ENCODE measurements at places on chromosomes 11 and 22. TPM values are rescaled to one million over a fixed set of nuclear protein-coding genes. Genes with fewer than 3 reads are reported as not detected.
A peak's percentile ranks its signal among the peaks of the same experiment; 100 is the strongest.

DNA sequence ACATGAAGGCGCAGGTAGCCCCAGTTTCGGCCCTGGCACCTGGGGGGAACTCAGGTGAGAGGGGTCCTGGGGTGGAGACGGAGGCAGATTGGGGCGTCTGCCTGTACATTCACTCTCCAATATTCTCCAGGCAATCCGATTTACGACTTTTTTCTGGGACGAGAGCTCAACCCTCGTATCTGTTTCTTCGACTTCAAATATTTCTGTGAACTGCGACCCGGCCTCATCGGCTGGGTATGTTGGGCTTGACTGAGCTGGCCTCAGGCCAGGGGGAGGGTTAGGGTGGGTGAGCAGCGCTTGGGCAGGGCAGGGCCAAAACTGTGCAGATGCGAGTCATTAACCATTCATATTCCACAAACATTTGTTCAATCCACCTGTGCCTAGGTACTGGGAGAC is 1.7 kb downstream of the TM7SF2 start:
- H3K27ac ChIP-seq, result no peak overlapping the region
- H3K4me3 ChIP-seq, result peak overlapping the region; percentile 99
- no peak for DNase-seq
- H3K4me1 ChIP-seq, result peaks cover 13% of the 10 kb centered on the region
- no peaks in the 10 kb centered on the region for H3K27me3 ChIP-seq
- no peaks in the 10 kb centered on the region for H3K36me3 ChIP-seq

GRCh38 chr11:63375434-63375833 is 5.8 kb downstream of the SLC22A9 start:
- H3K27me3 ChIP-seq, result no peaks in the 10 kb centered on the region
- H3K4me1 ChIP-seq, result no peaks in the 10 kb centered on the region
- no peak overlapping the region for H3K4me3 ChIP-seq
- no peak overlapping the region for H3K27ac ChIP-seq

- H3K4me1 ChIP-seq, result no peaks in the 10 kb centered on the region
- no peaks in the 10 kb centered on the region for H3K36me3 ChIP-seq
- DNase-seq, result peak; percentile 7
- no peaks in the 10 kb centered on the region for H3K27me3 ChIP-seq
Observed at GRCh38 chr11:44130751-44131150, 35.3 kb downstream of the EXT2 start.

DNA sequence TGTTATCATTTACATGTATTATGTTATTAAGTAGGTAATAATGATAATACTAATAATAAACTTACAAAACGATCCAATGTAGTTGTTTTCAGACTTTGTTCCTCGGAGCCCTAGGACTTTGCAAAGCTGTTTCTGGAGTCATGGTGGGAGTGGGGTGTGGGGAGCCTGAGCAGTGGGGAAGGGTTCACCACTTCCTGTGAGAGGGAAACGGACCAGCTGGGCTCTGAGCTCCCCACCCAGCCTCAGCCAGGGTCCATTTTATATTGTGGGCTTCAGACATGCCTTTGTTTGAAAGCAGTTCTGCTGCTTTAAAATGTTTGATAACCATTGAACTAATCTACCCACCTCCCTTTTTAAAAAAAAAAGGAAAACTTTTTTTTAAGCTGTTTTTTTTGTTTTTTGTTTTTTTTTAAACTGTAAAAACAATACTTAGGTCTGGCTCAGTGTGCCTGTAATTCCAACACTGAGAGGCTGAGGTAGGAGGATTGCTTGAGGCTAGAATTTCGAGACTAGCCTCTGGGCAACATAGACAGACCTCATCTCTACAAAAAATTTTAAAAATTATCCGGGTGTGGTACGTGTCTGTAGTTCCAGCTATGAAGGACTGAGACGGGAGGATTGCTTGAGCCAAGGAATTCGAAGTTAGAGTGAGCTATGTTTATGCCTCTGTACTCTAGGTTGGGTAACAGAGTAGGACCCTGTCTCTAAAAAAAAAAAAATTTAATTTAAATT is 7.0 kb downstream of the SERPING1 start:
- DNase-seq, result peak; percentile 42
- peaks cover 6% of the 10 kb centered on the region for H3K36me3 ChIP-seq
- 0 out of 2 replicates have a peak, but pooled peaks cover under 1% of the 10 kb centered on the region for H3K4me1 ChIP-seq
- H3K27me3 ChIP-seq, result no peaks in the 10 kb centered on the region
- no peak overlapping the region for H3K27ac ChIP-seq

GRCh38 chr22:25888399-25889054 is 146.5 kb downstream of the MYO18B start:
- H3K36me3 ChIP-seq, result no peaks in the 10 kb centered on the region
- H3K4me3 ChIP-seq, result no peak overlapping the region
- no peaks in the 10 kb centered on the region for H3K27me3 ChIP-seq
- no peak for DNase-seq
- H3K27ac ChIP-seq, result no peak overlapping the region
- no peaks in the 10 kb centered on the region for H3K4me1 ChIP-seq

DNA sequence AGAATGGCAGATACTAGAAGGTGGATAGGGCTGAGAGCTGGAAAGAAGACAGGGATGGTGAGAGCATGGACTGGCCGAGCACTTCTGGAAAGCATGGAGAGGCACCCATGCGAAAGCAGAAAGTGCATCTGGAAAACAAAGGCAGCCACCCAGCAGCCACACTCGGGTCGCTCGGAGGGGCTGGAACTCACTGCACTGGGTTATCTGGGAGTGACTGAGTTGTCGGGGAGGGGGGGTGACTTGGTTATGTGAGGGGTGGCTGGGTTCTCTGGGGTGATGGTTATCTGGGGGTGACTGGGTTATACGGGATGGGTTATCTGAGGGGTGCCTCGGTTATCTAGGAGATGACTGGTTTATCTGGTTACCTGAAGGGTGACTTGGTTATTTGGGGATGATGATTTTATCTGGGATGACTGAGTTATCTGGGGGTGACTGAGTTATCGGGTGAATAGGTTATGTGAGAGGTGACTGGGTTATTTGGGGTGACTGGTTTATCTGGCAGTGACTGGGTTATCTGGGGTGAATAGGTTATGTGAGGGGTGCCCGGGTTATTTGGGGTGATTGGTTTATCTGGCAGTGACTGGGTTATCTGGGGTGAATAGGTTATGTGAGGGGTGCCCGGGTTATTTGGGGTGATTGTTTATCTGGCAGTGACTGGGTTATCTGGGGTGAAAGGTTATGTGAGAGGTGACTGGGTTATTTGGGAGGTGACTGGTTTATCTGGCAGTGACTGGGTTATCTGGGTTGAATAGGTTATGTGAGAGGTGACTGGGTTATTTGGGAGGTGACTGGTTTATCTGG is 2.6 kb upstream of the PANX2 start:
- H3K36me3 ChIP-seq, result no peaks in the 10 kb centered on the region
- peaks cover 24% of the 10 kb centered on the region for H3K27me3 ChIP-seq
- 0 out of 2 replicates have a peak, but pooled peaks cover 7% of the 10 kb centered on the region for H3K4me1 ChIP-seq
- H3K27ac ChIP-seq, result no peak overlapping the region
- no peak overlapping the region for H3K4me3 ChIP-seq
- no peak for DNase-seq

GRCh38 chr11:113006896-113007445 is 45.8 kb downstream of the NCAM1 start:
- no peak overlapping the region for H3K4me3 ChIP-seq
- DNase-seq, result no peak
- H3K27ac ChIP-seq, result no peak overlapping the region
- H3K36me3 ChIP-seq, result no peaks in the 10 kb centered on the region

GRCh38 chr11:57181678-57182305 is at the start of gene LRRC55:
Gene LRRC55, plus strand, starts transcription at chr11:57181953. Its CDS starts 70 bp downstream, at chr11:57182023.
- peaks cover 8% of the 10 kb centered on the region for H3K4me1 ChIP-seq
- DNase-seq, result no peak
- H3K27ac ChIP-seq, result no peak within 1 kb of the TSS
- peaks cover 33% of the 10 kb centered on the region for H3K27me3 ChIP-seq
- H3K36me3 ChIP-seq, result no peaks in the 10 kb centered on the region
- peak within 1 kb of the TSS; percentile 90 for H3K4me3 ChIP-seq

DNA sequence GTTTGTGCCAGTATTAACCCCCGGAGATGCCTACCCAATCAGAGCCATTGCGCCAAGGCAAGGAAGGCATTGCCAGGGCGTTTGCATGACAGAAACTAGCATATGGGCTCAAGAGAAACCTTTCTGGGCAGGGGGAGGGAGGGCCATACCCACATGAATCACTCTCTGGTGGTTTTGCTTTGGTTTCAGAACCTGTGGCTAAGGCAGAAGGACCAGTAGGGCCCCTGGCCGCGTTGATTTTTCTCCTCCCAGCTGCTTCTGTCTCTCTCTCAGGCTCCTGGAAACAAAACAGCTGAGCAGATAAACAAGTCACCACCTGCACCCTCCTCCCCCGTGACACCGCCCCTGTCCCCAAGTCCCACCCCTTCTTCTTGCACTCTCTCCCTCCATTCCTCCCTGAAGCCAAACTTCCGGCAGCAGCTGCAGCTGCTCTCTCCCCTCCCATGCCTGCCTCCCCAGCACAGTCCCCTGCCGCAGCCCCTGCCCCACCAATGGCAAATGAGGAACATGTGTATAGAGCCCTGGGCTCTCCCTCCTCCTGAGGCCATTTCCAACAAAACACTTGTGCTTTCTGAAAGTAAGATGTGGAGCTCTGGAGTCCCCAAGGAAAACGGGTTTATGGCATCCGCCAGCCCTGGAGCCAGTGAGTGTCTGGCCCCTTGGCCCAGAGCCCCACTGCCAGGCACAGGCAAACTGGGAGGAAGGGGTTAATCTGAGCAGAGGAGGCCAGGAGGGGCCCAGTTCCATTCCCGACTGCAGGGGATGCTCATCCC is 39.0 kb upstream of the ADA2 start:
- DNase-seq, result peak; percentile 87
- no peaks in the 10 kb centered on the region for H3K27me3 ChIP-seq
- no peaks in the 10 kb centered on the region for H3K36me3 ChIP-seq
- peaks cover 55% of the 10 kb centered on the region for H3K4me1 ChIP-seq

Gene P2RX6
- not detected for total RNA-seq

Gene OSBP2
- 7.1 TPM for total RNA-seq

Gene OR4C46
- not detected for total RNA-seq

Gene BACE1-AS
- 10.6 TPM for total RNA-seq

Gene SERGEF
- 28.9 TPM for total RNA-seq

Gene DDI1
- total RNA-seq, result not detected

Gene TSPAN18
- 10.6 TPM for total RNA-seq

Gene CLDN5
- total RNA-seq, result 3.2 TPM

Gene SMTNL1
- not detected for total RNA-seq
